NCI-H1930 (cell line): ENCODE measurements at places on chromosomes 6 and 20.
A peak's percentile ranks its signal among the peaks of the same experiment; 100 is the strongest.

DNA sequence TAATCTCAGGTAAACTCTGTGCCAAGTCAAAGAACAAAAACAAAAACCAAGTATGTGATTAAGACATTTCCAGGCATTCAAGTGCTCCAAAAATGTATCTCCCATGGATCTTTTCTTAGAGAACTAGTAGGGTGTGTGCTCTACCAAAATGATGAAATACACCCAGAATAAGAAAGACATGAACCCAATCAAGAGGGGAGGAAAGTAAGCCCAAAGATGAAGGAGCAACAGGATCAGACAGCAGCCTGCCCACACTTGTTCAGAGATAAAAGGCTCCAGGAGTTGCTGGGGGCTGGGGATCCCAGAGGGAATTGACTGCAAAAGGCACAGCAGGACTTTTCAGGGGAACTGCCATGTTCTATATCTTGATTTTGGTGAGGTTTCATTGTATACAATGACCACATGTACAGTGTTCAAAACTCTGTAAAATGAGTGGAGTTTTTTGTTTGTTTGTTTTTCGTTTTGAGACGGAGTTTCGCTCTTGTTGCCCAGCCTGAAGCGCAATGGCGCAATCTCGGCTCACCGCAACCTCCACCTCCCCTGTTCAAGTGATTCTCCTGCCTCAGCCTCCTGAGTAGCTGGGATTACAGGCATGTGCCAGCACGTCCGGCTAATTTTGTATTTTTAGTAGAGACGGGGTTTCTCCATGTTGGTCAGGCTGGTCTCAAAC is 24.4 kb downstream of the GCM1 start:
- DNase-seq, result no peak

- peak; percentile 68 for DNase-seq
Measured at GRCh38 chr6:5851261-5851757, 155.4 kb downstream of the NRN1 start.

GRCh38 chr20:19932170-19932667 is 84.9 kb upstream of the NAA20 start:
- DNase-seq, result no peak

DNA sequence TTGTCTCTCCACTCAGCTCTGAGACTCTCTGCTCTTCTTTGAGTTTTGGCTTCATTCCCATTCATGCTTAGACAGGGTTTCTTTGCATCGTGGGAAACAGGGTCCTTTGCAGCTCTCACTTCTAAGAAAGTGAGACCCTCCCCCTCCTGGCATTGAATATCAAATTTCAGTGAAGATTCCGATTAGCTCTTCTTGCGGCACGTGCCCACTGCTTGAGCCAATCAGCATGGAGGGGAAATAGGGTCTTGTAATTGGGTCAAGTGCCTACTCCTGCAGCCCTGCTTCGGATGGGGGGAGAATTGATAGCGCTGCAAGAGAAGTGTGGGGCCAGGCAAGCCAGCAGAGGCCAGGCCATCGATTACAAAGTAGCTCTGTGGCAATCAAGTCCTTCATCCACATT is 69.6 kb downstream of the TFAP2C start:
- DNase-seq, result no peak

DNA sequence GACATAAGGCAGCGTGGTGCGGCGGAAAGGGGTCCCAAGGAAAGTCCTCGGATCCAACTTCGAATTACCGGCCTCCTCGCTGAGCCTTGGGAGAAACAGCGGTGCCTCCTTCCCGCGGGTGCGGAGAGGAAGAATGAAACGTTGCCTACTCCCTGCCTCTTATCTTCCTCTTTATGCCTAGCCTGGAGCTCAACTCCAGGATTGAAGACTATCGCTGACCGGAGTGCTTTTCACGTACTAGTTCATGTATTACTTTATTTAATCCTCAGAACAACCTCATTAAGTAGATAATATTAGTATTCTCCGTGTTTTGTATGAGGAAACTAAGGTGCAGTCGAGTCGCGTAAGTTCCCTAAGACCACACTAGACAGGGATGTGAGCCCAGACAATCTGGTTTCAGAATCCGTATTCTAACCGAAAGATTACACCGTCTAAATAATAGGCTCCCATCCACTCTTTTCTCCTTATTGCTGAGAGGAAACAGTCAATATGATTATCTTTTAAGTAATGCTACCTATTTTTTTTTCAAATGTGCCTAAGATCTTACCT is 793 bp upstream of the PDSS2 start:
- DNase-seq, result no peak

DNA sequence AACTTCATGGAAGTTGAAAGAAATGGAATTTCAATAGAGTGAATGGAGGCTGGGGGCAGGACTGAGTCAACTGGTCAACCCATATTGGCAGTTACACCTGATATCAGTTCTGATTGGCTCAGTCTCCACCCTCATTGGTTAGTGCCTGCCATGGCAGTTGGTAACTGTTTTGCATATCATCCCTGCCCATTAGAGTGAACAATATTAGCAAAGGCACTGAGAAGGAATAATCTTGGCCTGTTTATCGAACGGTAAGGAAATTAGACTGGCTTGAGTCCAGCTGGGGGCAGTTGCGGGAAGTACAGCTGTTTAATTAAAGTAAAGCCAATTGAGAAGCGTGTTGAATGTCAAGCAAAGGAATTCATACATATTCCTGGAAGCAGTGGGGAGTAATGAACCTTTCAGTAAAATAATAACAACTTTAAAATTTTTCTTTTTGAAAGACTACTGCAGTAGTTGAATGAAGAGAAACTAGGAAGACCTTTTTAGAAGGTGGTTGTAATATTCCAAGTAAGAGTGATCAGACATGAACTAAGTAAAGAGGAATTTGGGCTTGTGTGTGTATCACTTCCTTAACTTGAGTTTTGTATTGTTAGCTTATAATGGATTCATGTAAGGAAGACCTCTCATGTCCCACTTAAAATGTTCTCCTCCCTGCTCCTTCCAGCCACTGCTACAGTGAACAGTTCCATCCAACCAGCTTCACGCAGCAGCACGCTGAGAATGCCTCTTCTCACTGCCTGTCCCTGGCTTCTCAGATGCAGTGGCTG is 17.2 kb upstream of the FAM50B start:
- no peak for DNase-seq

GRCh38 chr6:133761706-133762105 is 127.2 kb upstream of the TCF21 start:
- no peak for DNase-seq

- no peak for DNase-seq
Measured at GRCh38 chr6:107691062-107691751, 132.9 kb downstream of the SCML4 start.

DNA sequence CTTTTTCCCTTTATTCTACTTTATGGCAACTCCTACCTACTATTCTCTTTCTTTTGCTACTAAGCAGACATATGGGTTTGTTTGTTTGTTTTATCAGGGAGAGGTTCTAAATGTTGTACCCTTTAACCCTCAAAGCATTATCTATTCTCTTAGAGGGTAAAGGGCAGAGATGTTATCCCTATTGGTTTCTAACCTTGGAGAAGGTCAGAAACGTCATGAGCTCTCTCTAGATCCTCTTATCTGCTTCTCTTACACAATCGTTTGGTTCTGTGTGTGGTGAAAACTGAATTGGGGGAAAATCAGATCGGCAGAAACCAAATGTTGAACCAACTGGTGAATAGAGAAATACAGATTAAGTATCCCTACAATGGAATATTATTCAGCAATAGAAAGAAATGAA is 6.4 kb upstream of the MPC1 start:
- DNase-seq, result no peak

DNA sequence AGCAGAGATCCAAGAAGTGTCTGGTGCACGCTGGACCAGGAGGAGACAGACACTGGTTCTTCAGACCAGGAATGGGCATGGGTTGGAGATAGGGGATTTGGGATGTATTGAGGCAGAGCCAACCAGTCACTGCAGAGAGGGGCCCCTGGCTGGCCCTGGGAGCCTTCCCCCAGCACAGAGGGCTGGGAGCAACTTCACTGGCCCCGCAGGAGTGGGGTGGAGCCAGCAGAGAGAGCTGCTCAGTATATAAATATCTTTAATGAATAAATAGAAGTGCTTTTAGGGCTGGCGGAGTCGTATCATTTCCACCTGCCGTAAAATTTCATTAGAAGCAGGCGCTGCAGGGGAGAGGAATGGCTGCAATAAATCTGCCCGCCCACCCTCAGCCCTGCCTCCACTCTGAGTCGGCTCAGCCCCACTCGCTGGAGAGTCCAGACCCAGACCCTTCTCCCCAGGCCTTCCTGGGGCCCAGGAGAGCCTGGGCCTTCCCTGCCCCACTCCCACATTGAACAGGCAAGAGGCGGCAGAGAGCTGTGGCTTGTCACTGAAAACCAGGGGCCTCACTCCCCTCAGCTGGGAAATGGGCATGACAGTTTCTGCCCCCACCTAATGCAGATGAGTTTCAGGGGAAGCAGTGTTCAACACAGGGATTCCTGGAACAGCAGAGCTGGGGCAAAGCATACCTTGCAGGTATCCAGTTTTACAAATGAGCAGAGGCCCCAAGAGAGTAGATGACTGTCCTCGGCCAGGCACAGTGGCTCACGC is 23.9 kb upstream of the VSTM2L start:
- DNase-seq, result no peak

GRCh38 chr6:75611011-75611701 is 9.5 kb downstream of the SENP6 start:
- DNase-seq, result no peak

GRCh38 chr6:24980507-24981385 is 45.0 kb upstream of the RIPOR2 start:
- peak; percentile 14 for DNase-seq

DNA sequence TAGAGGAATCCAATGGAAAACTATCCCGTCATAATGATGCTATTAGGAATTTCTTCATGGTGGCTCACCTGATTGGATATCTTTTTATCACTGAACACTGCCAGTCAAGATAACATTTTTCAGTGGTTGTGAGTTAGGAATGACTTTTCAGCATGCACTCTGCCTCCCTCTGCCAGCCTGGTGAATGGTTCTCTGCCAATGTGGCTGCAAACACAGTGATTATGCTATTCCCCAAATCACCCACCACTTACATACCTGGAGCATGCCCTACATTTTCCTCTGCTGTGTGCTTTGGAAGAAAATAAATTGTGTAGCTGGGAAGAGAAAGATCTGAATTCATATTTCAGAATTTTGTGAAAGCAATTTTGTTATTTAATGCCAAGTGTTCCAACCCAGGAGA is 102.6 kb upstream of the LAMP5 start:
- no peak for DNase-seq

- DNase-seq, result peak; percentile 69
Measured at GRCh38 chr20:33211817-33212424, 5.2 kb upstream of the BPIFA3 start.

DNA sequence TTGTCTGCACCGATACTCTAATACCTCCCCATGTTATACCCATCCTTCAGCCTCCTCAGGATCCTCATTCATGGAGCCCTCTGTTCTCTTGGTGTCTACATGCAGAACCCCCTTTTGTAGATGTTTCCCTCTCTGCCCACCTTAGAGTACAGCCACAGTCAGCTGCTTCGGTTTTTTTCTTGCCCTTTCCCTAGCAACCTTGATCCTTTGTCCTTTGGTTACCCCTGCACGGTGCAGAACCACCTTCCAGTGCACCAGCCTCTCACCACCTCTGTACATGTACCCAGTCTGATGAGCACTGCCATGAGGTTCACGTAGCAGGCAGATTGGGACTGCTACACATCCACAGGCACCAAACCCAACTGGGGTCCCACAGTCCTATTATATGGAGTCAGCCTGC is 7.3 kb downstream of the VPS16 start:
- DNase-seq, result no peak

DNA sequence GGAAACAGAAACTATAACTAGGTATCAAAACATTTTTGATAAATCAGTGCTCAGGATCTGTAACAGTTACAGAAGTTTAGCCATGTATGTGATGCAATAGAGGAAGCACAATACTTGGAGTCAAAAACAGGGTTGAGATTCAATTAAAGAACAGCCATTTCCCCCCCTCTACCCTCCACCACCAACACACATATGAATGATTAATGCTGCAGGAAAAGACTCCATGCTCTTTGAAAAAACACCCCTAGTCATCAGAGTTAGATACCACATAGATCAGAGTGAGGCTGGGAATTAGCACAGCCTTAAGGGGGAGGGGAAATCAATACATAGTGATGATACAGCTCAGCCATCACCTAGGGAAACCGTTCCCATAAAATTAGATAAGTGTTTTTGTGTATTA is 108.9 kb upstream of the EMILIN3 start:
- DNase-seq, result no peak

DNA sequence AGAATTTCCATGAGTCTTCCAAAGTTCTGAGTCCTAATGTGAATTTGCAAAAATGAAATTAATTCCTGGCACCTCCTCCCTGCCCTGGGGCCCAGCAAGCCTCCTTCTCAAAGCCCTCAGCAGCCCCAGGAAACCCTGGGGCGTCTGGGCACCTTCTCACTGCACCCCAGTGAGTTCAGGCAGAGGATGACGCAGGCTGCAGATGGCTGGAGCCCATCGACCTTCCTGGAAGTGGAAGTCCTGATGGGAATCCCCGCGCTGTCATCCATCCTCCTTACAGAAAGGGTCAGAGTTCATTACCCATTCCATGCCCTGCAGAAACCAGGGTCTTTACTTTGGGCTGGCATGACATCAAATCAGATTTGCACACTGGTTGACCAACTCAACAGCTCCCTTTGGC is 31.6 kb downstream of the DLL1 start:
- DNase-seq, result no peak

- DNase-seq, result no peak
Measured at GRCh38 chr6:57162516-57162915, 9.6 kb upstream of the BAG2 start.

DNA sequence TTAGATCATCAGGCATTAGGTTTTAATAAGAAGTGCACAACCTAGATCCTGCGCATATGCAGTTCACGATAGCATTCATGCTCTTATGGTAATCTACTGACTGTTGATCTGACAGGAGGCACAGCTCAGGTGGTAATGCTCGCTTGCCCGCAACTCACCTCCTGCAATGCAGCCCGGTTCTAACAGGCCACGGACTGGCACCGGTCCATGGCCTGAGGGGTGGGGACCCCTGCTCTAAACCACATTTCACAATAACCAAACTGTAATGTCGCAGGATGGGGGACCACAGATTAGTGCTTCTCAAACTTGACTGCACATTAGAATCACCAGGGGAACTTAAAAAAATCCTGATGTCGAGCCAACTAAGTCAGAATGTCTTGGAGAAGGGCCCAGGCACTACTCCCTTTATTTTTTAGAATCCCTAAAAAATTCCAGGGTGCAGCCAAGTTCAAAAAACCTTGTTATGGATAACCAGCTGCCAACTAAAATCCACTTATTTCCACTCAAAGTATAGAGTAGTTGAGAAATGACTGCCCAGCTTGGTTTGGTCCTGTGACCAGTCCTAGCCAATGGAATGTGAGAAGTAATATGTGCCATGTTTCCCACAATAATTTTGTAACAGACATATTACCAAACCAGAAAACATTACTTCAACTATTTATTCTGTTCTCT is 3.1 kb downstream of the SHPRH start:
- no peak for DNase-seq

DNA sequence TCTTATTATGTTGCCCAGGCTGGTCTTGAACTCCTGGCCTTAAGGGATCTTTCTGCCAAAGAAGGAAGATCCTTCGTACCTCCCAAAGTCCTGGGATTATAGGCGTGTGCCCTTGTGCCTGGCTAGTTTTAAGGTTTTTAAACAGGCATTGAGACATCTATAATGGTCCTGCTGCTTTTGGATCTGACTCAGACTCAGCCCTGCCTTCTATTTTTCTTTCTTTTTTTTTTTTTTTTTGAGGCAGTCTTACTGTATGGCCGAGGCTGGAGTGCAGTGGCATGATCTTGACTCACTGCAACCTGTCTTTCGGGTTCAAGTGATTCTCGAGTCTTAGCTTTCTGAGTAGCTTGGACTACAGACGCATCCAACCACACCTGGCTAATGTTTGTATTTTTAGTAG is 73.7 kb downstream of the PHF20 start:
- no peak for DNase-seq
